ENCODE measurements at places on chromosomes 5 and 9. TPM values are rescaled to one million over a fixed set of nuclear protein-coding genes. Genes with fewer than 3 reads are reported as not detected.

GRCh38 chr9:113597390-113598241 lies 134.1 kb downstream of the RGS3 start:
- DNase-seq = no peak

GRCh38 chr5:39432696-39433530 lies 8.1 kb upstream of the DAB2 start:
- no peak for DNase-seq

GRCh38 chr5:89204756-89205155 lies 321.8 kb upstream of the MEF2C start:
- DNase-seq = no peak

GRCh38 chr5:14240359-14240758 lies 97.2 kb downstream of the TRIO start:
- no peak for DNase-seq

GRCh38 chr5:171492781-171493180 lies 73.3 kb downstream of the FGF18 start:
- no peak for DNase-seq

GRCh38 chr5:162372256-162372655 lies 304.7 kb downstream of the GABRG2 start:
- no peak for DNase-seq

DNA sequence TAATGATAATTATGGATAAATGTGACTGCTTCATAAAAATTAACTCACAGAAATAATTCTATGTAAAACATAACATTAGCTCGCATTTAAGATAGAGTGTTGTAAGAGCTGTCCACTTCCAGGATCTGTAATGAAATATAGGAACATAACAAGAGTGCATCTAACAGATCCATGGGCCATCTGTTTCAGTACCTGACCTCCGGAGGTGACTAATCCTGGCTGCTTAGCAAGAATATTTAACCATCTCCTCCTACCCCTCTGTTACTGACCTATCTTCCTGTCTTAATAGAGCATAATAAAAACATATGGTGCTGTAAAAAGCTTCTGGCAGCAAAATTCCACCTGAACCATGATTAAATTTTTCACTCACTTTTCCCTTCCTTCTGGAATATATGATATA lies 7.1 kb downstream of the PLCXD3 start:
- DNase-seq = no peak

DNA sequence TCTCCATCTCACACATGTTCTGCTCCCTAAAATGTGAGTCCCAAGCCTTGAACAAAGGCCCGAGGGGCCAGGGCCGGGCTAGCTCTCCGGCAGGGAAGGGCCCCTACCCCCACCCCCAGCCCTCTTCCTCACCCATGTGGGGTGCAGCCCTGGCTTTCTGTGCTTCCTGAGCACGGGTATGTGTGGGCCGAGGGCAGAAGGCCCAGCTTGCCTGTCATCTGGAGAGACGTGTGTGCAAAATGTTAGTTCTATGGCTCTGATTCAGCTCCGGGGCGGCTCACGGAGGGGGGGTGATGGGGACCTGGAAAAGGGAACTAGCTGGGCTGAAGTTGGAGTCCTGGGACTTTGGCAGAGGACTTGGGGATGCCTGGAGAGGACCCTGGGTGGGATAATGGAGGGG lies 90.3 kb upstream of the ARAP3 start:
- DNase-seq = peak; percentile 32

DNA sequence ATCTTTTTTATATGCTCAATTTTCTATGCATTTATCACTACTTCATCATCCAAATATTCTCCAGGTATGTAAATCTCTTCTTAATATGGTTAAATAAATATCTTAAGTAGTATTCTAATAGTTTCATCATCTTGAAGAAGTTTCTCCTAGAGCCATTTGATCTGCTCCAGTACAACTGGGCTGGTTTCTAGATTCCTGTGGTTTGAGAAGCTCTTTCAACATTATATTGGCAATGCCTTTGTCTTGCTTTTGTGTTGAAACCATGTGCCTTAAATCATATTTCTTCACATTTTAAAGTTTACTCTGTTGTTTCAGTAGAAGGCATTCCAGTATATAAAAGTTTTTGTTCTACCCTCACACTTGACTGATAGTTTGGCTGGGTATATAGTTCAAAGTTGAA lies 27.6 kb downstream of the MBLAC2 start:
- DNase-seq = no peak

- DNase-seq = no peak
Measured at GRCh38 chr5:154614125-154614524, 136.1 kb upstream of the HAND1 start.

IFNA13 gene
- not detected for total RNA-seq

- no peak for DNase-seq
Measured at GRCh38 chr5:136811086-136811485, 445.7 kb upstream of the TRPC7 start.

DNA sequence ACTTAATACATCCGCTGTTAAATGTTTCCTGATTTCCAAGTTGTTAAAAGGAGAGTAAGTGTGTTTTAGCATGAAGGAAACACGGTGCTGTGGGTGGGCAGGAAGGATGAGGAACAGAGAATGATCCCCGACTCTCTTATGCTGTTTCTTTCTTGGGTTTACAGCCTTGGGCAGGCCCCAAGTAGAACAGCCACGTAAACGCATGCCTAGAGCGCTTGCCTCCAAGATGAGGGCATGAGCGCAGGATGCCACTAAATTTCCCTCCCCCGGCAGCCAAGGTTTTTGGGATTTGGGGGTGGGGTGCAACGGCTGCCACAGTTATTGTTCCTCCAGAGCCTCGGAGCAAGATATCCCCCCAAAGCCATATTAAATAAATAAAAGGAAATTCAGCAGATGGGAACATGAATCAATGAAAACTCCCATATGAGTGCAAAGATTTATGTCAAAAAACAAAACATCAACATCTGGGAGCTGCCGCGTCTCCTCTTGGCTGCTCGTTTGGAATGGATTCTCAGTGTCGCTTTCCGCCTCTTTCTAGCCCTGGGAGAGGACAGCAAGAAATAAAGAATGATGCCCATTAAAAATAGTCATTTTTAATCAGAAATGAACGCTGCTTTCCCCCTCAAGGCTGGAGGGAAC lies 10.0 kb upstream of the DELE1 start:
- no peak for DNase-seq

DNA sequence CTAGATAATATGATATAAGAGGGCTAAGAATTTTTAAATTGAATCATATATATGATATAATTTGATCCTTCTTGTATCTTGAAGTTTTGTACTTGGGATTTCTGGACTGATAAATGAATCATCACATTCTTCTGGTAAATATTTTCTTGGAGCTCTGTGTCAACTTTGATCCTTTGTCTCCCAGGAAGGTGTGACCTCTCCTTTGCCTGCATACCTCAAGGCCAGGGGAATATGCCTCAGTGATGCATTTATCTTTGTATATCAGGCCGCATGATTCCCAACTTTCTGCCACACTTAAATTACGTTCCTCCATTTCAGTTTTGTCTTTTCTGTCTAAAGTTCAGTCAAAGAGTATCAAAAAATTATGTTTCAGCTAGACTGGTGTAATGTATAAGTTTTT lies 101.2 kb downstream of the NLN start:
- DNase-seq = no peak

DNA sequence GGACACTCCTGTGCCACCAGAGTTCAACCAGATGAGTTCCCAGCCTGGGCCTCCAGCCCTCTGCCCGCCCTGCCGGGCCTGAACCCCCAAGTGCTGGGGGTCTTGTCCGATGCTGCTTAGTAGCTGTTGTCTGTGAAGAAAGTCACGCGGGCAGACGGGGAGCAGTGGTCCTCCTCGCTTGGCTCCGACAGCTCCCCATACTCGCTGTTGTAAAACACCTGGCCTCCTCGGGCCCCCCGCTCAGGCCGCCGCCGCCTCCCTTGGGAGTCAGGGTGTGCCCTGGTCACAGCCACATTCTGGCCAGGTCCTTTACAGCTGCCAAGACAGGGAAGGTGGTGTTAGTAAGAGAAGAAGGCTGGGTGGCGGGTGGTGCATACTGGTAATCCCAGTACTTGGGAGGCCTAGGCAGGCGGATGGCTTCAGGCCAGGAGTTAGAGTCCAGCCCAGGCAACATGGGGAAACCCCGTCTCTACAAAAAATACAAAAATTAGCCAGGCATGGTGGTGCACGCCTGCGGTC lies 11.8 kb upstream of the SCGB3A1 start:
- DNase-seq = no peak

COL23A1 gene
- 2.0 TPM for total RNA-seq

- DNase-seq = no peak
Measured at GRCh38 chr9:68417762-68418161, 61.4 kb downstream of the PGM5 start.

DNA sequence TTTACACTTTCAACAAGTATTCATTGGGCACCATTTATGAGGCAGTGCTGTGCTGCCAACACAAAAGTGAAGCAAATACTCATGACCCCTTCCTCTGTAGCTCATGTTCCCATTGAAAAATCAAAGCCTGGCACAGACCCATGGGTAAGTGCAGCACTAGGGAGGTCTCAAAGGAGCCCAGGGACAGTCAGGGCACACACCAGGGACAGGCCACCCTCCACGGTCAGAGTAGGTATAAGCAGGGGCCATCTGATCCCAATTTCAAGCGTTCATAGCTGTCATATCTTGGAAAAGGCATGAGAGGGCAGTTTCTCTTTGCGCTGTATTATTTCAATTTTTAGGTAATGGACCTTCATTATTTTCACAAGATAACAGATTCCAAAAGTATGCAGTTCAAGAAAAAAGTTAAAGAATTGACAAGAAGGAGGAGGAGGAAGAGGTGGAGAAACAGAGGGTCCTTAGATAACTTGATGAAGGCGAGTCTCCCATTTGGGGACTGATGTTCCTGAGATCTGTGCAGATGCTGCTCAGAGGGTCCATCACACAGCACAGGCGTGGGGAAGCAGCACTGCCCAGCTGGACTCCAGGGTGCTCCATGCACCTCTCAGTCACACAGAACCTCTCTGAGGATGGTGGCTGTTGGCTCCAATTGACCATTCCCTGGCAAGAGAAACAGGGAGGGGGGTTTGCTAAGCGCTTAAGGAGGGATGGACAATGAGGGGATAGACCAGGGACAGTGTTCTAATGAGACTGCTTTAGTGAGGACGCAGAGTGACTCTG lies 7.5 kb downstream of the CTSL start:
- no peak for DNase-seq

GRCh38 chr9:136239983-136240330 lies 5.7 kb downstream of the QSOX2 start:
- DNase-seq = no peak

All from uterus (tissue), 4 donors.